ENCODE measurements at places on chromosomes 13 and 19.

- no peak for DNase-seq
Observed at GRCh38 chr13:113882267-113882630, 18.4 kb upstream of the GAS6 start.

GRCh38 chr19:46460055-46460454 is 11.3 kb downstream of the PNMA8A start:
- no peak for DNase-seq

DNA sequence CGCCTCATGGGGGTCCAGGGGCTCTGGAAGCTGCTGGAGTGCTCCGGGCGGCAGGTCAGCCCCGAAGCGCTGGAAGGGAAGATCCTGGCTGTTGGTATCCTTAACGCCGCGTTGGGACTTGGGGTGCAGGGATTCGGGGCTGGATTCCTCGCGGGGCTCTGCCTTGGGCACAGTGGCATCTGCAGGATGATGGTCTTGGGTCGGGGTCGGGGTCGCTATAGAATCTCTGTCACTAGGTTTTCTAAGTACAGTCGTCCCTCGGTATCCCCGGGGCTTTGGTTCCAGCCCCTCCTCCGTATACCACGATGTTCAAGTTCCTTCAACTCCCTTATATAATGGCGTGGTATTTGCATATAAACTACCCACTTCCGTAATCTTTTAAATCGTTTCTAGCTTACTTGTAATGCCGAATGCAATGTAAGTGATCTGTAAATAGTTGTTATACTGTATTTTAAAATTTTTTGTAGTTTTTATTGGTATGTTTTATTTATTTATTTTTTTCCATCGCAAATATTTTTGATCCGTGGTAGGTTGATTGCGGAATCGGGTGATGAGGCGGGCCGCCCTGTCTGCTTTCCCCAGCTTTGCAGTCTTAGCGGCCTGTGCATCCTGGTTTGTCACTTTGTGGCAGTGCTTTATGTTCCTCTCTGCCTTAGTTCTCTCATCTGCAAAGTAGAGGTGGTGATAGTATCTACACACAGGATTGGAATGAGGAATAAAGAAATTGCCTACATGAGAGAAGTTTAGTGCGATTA is 606 bp downstream of the ERCC5 start:
- DNase-seq: peak; percentile 44

- no peak for DNase-seq
Observed at GRCh38 chr19:1217366-1217765, 11.8 kb downstream of the STK11 start.

DNA sequence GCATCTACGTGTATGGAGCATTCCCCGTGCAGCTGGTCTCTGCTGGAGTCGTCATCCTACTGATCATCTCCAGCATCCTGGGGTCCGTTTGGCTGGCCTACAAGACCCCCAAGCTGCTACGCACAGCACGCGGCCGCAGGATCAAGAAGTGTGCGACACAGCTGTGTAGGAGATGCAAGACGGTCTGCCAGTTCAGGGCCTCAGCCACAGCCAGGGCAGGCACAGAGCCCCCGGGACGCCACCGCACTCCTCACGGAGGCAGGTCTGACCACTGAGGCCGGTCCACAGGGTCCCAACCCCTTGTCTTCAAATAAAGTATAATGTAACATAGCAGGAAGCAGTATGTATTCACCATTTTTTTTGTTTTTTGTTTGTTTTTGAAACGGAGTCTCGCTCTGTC is 6.1 kb downstream of the PRR22 start:
- no peak for DNase-seq

- no peak for DNase-seq
Observed at GRCh38 chr13:67341406-67341805, 111.3 kb upstream of the PCDH9 start.

DNA sequence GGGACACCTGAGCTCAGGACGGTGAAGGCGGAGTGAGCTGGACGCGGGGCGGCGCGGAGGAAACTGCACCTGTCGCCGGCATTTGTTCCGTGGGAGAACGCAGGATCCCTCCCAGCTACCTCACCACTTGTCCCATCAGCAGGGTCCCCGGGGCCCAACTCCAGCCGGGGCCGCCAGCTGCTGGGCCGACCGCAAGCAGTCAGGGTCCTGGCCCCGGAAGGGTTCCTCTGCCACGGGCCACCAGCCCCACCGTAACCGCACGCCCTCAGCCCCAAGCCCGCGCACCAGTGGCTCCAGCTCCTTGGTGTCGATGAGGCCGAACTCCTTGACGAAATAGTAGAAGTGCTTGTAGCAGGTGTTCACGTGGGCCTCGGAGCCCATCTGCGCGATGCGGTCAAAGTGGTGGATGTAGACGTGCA is 19.6 kb downstream of the MOB3A start:
- no peak for DNase-seq

- DNase-seq: no peak
Observed at GRCh38 chr13:113052971-113053370, 52.6 kb upstream of the F7 start.

- DNase-seq: no peak
Observed at GRCh38 chr13:27339299-27339698, 68.7 kb downstream of the RASL11A start.

DNA sequence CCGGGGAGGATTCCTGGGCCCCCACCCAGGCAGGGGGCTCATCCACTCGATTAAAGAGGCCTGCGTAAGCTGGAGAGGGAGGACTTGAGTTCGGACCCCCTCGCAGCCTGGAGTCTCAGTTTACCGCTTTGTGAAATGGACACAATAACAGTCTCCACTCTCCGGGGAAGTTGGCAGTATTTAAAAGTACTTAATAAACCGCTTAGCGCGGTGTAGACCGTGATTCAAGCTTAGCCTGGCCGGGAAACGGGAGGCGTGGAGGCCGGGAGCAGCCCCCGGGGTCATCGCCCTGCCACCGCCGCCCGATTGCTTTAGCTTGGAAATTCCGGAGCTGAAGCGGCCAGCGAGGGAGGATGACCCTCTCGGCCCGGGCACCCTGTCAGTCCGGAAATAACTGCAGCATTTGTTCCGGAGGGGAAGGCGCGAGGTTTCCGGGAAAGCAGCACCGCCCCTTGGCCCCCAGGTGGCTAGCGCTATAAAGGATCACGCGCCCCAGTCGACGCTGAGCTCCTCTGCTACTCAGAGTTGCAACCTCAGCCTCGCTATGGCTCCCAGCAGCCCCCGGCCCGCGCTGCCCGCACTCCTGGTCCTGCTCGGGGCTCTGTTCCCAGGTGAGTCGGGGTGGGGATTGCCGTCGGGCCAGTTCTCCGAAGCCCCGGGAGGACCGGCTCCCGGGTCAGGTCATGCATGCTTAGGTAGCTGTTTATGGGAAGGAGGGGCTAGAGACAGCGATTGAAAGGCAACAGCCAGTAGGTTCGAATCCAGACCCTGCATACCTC is at the start of gene ICAM1:
ICAM1 (plus strand) TSS at position 505 of the 779 bp plus-strand sequence; CDS start at position 545, 40 bp downstream.
- no peak for DNase-seq

- DNase-seq: no peak
Observed at GRCh38 chr13:45472171-45472705, 7.5 kb downstream of the COG3 start.

DNA sequence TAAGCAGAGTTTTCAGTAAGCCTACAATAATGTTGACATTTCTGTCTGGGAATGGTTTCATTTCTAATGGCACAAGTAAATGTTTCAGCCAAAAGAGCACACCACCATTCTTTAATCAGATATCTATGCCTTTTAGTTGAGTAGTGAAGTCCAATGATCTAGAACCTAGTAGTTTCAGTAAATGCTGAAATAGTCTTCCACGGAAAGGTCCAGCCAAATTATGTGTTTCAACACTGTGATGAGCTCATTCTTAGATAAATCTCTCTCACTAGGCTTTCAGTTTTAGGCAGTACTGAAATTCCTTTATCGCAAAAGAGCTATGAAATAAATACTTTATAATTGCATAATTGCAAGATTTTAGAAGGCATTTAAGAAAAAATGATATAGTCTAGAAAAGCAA is 816.8 kb upstream of the PCDH9 start:
- DNase-seq: no peak

GRCh38 chr13:107669391-107669993 is 545.8 kb downstream of the LIG4 start:
- DNase-seq: no peak

DNA sequence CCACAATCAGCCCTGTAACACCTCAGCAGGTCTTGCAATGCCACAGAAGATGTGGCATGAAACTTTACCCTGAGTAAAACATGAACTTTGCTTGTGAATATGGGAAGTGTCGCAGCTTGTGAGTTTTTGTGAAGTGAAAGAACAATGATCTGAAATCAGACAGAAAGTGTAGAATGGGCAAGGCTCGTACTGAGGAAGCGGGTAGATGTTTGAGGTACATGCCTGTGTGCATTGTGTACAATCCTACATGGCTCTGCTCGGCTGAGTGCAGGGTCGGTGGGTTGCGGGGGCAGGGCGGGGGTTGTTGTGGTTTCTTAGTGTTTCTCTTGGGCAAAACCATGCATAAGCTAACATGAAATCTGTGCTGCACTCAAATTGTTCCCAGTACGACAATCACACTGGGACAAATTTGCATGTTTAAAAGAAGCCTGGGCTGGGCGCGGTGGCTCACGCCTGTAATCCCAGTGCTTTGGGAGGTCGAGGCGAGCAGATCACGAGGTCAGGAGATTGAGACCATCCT is 1.1 kb downstream of the NLRP13 start:
- no peak for DNase-seq

GRCh38 chr19:48419158-48419920 is 25.9 kb downstream of the GRIN2D start:
- no peak for DNase-seq

DNA sequence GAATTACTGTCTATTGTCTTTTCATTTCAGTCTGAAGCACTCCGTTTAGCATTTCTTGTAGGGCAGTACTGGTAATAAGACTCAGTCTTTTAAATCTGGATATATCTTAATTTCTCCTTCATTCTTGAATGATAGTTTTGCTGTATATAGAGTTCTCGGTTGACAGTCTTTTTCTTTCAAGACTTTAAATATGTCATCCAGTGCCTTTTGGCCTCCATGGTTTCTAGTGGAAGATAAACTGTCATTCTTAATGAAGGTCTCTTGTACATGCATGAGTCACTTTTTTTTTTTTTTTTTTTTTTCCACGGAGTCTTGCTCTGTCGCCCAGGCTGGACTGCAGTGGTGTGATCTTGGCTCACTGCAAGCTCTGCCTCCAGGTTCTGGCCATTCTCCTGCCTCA is 27.2 kb upstream of the ZDHHC20 start:
- no peak for DNase-seq

- no peak for DNase-seq
Observed at GRCh38 chr19:14048443-14049153, 13.3 kb downstream of the PALM3 start.

DNA sequence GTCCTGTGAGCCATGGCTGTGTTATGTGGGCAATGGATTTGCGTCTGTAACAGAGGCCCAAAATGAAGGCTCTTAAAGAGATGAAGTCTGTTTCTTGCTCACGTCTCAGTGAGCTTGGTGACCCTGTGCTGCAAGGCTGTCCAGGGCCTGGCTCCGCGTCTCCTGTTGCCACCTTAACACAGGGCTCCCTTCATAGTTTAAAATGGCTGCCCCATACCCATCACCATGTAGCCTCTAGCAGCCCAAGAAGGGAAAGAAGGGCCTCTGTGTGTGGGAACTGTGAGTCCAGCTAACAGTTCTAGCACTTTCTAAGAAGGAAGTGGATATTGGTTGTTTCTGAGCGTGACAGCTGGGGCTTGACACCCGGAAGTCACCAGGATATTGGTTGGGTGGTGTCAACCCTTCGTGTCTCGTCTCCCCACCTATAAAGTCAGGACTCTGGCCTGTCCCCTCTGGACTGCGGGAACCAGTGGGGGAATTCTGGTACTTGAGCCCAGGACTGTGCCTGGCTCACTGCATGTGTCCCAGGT is 20.9 kb downstream of the TMED1 start:
- DNase-seq: no peak

DNA sequence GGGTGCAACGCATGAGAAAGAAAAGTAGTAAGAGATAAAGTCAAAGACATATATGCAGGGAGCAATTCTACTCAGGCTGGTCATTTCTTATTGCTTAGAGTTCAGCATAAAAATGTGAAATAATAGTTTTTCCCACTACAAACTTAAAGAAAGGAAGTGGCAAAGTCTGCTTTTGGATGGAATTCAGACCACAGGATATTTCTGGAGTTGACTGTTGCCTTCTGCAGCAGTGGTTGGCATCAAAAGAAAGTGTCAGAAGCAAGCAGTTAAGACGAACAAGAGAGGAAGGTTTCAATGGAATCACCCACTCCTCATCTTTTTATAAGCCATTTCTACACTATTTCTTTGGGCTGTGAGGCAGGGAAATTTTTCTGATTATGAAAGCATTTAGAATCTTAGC is 36.2 kb upstream of the TRPC4 start:
- no peak for DNase-seq

GRCh38 chr19:16023146-16023915 is 53.0 kb upstream of the TPM4 start:
- DNase-seq: no peak

DNA sequence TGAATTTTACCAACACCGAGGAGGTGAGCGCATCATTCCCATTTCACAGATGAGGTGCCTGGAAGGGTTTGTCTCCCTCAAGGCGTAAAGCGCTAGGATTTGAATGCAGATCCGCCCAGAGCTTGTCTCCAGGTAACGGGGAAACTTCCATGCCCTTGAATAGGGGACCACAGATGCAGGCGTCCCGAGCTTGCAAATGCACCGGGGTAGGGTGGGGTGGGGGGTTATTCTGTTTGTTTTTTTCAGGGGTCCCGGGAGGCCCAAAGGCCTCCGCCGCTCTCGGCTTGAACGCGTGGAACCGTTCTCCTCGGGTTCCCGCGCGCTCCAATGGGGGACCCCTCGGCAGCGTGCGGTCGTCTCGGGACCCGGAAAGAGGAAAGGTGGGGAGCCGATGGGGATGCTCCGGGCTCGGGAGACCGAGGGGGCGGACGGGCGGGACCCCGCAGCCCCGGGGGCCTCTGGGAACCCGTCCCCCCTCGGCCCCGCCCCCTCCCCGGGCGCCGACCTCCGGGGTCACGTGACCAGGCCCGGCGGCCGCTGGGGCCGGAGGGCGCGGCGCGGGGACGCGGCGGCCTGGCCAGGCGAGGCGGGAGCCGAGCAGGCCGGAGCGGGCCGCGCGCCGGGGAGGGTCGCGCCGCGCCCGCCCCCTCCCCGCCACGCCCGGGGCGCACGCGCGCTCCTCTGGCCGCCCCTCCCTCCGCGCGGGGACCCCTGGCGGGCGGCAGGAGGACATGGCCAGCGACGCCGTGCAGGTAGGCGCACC is at the start of gene PKN1:
PKN1 (plus strand) TSS at position 516 of the 763 bp plus-strand sequence; CDS start at position 732, 216 bp downstream.
- DNase-seq: peak; percentile 30

- no peak for DNase-seq
Observed at GRCh38 chr13:39048806-39049205, 10.6 kb downstream of the NHLRC3 start.

Data from DMS79 (cell line).